MM.1S (cell line): ENCODE measurements at places on chromosomes 16 and 17.

DNA sequence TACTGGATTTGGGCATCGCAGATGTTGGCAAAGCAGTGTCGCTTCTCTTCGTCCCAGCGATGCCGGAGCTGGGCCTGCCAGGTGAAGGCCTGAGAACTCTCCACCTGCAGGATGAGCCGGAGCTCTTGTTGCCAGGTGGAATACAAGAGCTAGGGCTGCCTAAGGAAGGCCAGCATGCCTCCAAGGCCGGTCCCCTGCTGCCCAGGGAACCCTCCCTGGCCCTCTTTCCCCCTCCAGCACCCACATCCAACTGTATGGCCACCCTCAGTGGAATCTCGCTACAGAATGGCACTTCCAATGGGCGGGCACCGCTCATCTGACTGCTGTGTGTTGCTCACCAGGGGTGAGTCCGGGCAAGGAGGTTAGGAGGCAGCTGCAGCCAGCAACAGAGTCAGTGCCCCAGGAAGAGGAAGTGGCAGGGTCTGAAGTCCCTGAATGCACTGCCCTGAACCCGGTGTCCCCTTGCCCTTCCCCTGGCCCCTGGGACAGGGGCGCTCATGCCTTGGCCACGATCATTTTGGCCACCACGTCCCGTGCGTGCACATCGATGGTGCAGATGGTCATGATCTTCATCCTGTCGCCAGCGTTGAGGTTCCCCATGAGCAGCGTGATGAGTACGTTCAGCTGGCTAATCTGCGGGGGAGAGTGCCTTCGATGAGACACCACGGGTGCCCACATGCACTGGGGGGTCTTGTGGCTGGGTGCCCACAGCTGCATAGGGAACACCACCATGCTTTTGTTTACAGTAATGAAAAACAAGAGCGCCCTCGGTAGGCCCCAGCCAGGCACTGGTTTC, 75.8 kb downstream of the DNAH17 start:
- DNase-seq: no peak

DNA sequence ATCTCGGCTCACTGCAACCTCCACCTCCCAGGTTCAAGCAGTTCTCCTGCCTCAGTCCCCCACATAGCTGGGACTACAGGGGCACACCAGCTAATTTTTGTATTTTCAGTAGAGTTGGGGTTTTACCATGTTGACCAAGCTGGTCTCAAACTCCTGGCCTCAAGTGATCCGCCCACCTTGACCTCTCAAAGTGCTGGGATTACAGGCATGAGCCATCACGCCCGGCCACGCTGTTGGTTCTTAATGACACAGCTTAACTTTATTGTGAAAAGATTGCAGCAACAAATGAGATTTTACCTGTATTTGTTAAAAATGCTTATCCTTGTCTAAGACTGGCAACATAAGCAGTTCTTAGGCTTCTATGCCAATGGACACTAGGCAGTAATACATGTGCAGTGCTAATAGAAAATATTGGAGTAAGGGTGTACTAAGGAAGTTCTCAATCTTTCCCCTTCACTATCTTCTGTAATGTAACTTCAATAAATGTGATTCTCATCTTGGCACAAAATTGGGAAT, 2.9 kb downstream of the UBB start:
- DNase-seq: no peak

DNA sequence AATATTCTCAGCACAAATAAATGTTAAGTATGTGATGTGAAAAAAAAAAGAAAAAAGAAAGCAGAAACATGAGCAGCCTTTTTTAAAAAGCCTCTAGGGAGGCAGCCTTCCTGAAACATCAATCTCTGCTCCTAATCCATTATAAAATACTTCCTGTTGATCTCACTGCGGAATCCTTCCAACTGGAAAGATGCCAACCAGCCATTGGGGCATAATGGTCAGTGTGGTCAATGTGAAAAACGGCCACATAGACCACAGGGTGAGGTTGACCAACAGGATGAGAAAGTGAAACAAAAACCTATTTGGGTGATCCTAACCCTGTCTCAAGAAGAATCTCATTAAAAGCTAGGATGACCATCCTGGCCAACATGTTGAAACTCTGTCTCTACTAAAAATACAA, 26.1 kb upstream of the ABCA8 start:
- peak; percentile 53 for DNase-seq

DNA sequence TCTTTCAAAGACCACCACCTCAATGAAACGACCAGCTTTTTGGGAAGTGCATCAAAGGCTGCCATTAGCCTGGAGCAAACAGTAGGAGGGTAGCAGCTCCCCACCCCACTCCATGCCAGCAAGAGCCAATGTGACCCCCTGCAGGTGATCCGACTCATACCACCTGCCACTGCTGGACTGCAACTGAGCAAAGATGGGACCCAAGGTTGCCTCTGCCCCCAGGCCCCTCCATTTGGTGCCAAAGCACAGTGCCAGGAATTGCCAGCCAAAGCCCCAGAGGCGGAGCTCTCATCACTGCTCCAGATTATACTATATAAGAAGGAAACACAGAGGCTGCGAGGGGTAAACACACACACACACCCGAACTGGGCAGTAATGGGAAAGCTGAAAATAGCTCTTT, 8.3 kb downstream of the PITPNM3 start:
- DNase-seq: no peak

DNA sequence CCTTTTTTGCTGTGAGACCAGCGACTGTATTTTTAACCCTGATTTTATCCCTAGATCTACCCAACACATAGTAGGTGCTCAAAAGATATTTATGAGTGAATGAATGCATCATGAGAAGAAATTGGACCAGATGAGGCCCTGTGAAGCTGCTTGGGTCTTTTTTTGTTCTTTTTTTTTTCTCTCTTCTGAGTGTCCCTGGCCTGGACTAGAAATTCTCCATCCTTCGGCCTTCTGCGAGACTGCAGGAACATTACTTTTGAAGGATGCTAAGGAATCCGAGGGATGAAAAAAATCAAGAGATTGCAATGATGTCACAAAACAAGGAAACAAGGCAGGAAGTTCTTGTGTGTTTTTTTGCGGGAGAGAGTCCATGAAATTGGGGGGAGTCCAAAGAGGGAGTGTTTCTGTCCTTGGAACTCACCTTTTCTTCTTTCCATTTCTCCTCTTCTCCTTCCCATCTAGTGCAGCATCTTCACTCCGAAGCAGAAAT, 560 bp upstream of the RUSF1 start:
- DNase-seq: no peak

DNA sequence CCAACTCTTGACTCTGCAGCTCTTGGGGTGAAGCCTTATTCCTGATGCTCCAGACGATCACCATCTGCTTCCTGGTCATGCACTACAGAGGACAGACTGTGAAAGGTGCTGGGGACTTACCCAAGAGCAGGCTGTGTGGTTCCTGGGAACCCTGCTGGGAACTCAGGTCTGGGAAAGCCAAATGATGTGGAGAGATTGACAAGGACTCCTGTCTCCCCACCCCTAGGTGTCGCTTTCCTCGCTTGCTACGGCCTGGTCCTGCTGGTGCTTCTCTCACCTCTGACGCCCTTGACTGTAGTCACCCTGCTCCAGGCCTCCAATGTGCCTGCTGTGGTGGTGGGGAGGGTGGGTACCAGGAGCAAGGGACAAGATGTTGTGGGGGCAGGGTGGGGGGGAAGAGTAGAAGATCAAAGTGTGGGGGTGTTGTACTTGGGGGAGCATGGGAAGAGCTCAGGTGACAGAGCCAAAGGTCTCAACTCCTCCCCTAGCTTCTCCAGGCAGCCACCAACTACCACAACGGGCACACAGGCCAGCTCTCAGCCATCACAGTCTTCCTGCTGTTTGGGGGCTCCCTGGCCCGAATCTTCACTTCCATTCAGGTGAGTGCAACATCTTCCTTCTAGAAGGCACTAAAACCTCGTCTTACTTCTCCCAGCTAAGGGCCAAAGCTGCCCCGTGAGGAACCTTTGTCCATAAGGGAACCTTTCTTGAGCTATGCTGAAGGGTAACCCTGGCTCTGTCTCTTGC, 3.0 kb downstream of the SOX15 start:
- no peak for DNase-seq

DNA sequence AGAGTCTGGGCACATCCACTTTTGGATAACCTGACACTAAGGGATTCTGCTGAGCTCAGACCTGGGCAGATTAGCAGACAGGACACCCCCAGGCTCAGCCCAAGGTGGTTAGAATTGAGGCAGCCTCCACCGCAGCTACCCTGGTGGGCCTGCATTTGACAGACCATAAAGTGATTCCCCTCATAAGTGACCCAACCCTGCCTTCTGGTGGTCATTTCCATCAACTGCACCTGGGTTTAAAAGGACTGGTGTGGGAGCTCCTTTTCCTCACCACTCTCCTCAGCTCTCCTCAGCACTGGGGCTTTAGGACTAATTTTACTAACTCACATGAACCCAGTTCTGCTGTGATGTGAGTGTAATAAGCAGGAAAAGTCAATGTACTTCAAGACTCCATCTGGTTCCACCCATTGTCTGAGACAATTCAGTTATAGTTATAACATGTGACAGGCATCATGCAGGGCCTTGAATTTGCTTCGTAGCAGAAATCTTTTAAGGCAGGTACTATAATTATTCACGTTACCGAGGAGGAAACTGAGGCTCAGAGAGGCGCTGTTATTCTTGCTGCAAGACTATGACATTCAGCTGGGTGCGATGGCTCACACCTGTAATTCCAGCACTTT, 42.5 kb downstream of the MYH3 start:
- peak; percentile 33 for DNase-seq

GRCh38 chr17:80152081-80152702, 5.3 kb upstream of the EIF4A3 start:
- no peak for DNase-seq

DNA sequence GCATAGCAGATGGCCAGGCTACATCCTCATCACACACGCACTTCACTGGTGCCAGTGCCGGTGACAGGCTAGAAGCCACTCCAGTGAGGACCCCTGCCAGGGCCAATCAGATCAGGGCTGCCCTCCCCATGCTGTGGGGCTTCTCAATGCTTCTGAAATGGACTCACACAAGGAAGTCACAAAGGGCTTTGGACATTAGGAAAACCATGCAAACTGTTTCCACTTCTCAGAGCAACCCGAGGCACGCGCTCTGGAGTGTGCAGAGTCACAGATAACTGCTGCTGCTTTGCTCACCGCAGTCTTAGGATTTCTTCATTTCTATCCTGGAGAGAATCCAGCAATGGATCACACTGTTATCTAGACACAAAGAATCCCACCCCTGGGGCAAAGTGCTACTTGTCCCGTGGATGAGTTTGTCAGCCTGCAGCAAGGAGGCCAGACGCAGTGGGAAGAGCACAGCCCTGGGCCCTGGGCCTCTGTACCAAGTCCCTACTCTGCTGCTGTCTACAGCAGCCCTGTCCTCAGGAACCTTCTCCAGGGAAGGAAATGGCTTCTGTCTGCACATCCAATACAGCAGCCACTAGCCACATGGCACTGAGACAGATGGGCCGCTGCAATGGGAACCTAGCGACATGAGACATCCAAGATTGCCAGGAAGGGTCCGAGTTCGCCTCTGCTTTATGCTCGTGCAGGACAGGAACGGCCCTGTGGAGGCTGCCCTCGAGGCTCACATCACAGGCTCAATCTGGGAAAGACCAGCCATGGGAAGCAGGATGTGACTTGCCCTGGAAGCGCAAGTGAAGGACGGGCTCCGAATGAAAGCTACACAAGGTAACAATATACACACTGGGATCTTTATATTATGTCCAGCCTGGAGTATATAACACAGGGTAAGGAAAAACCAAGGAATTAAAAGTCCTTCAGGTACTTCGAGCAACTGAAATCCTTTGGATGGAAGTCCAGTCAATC, 169.3 kb downstream of the ZFHX3 start:
- no peak for DNase-seq

DNA sequence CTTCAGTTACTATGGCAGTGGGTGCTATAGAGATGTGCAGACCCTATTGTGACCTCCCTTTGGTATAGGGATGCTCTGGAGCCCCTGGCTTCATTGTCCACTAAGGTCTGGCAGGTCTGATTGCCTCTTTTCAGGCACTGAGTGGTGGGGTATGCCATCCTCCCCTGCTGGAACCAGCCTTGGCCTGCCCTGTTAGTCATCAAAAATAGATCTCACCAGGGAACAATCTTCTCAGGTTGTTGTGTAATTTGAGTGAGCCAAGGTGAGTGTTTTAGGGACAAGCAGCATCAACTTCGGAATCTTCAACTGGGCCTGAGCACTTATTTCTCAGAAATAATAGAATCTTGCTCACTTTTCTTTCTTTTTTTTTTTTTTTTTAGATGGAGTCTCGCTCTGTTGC, 19.6 kb downstream of the HMOX2 start:
- DNase-seq: no peak

DNA sequence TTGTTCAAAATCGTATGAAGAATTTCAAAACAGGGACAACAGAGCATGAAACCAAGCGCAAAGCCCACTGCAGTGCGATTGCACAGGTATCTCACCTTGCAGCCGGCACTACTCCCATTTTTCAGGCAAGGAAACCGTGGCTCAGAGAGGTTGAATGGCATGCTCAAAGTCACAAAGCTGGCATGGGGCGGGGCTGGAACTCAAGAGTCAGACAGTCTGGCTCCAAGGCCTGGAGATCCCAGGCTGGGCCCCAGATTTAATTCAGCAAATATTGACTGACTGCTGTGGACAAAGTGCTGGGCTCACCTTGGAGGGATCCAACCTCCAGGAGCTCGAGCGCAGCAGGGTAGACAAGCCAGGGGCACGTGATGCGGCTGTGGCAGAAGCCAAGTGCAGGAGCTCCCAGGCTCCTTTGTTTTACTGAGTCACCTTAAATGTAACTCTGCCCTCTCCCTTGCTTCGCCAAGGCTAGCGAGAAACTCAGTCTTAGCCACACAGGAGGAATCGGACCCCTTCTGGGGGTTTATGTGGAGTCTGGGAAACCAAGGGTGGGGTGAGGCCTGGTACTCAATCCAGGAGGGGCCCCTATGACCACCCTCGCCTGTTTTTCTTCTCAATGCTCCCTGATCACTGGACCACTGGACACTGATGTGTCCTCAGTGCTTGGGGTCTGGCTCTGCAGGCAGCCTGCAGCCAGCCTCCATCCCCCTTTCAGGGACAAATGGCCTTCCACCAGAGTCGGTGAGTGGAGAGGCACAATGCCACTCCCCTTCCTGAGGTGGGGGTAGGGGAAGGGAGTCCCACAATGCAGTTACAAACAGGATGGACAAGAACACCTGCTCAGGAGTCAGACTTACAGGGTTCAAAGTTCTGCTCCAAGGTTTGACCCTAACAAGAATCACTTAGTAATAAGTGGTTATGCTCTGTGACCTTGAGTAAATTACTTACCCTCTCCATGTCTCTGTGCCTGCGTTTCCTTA, 3.9 kb upstream of the SPATA20 start:
- no peak for DNase-seq

- DNase-seq: no peak
These were observed 115.3 kb upstream of the SOX9 start for GRCh38 chr17:72005332-72006163.
